Fibroblast of skin of back (primary cell): ENCODE measurements at places on chromosomes 4 and X.
A peak's percentile ranks its signal among the peaks of the same experiment; 100 is the strongest.

DNA sequence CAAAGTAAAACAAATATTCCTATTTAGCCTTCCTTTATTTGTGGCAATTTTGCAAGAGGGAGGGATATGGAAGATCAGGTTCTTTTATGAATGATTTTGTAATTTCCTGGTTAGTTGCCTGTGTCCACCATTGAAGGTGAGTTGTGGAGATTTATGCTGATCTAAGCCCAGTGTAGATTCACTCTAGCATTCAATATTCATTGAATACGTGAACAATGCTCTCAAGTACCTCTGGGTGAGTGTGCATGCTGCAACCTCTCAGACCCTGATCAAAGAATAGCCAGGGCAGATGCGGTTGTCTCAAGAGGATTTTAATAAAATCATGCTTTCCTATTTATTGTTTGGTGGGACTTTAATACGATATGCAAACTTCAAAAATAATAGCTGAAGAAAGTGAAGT lies 628.4 kb downstream of the SPRY1 start:
- DNase-seq: no peak

GRCh38 chr4:154414796-154415195 lies 76.8 kb downstream of the DCHS2 start:
- no peak for DNase-seq

DNA sequence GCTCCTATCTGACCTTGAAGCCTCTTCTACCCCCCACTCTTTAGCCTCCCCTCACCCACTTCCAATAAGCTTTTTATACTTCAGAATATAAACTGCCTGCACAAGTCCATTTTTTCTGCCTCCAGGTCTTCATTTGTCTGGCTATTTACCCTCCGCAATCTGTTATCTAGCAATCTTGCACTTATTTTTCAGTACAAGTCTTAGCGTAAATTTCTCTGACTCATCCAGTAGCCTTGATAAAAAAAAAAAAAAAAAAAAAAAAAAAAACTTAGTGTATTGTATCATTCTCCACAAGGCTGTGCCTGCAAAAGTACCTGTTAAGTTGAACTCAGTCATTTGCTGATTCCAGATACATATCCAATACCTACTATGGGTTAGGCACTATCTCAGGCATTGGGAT lies 219.5 kb upstream of the DKK2 start:
- peak; percentile 13 for DNase-seq

GRCh38 chr4:167544391-167544790 lies 310.1 kb upstream of the SPOCK3 start:
- peak; percentile 11 for DNase-seq

GRCh38 chr4:4856071-4857000 lies 3.1 kb upstream of the MSX1 start:
- DNase-seq: no peak

DNA sequence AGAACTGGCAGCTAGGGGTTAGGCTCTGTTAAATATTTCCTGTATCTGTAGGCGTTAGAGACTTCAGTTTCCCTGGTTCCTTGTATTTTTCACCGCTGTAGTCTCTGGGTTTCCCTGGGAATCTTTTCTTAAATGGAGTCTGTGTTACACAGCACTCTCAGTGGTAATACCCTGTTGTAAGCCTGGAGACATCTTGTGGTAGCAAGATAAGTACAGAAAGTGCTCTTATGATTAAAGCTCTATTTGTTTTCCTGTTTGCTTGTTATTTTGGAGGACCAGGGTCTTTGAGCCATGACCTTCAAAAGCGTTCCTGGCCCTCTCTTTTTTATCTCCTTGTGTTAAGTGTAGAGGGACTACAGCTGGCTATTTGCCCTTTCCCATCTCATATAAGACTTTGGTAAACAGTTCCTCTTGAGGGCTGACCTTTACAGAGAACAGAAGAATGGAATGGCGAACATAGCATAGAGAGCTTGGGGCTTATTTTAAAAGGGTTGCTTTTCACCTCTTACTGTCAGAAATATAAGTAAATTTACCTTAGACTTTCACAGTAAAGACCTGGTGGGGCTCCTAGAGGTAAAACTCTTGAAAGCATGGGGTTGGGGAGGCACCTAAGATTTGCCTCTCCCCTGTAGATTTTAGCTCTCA lies 782.5 kb downstream of the FAT4 start:
- no peak for DNase-seq

DNA sequence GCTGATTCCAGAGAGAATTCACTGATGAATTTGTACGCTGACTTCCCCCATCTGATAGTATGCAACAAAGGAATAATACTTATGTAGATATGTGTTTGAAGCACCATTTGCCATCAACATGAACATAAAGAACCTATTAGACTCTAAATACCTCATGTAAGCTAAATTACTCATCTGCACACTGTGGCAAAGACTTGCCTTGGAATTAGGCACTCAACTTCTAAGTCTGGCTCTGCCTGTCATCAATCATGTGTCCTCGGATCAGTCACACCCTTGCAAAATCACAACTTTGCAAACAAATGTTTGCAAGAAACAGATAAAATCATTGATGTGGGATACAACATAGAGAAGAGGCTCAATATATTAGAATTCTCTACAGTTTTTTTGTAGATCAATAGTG lies 169.9 kb upstream of the LDB2 start:
- DNase-seq: peak; percentile 23

- no peak for DNase-seq
These were observed 7.2 kb downstream of the ZNF185 start for GRCh38 chrX:152905081-152905420.

GRCh38 chr4:161850631-161851030 lies 313.2 kb downstream of the FSTL5 start:
- no peak for DNase-seq

- no peak for DNase-seq
These were observed 56.6 kb upstream of the LHFPL1 start for GRCh38 chrX:112736310-112736709.

DNA sequence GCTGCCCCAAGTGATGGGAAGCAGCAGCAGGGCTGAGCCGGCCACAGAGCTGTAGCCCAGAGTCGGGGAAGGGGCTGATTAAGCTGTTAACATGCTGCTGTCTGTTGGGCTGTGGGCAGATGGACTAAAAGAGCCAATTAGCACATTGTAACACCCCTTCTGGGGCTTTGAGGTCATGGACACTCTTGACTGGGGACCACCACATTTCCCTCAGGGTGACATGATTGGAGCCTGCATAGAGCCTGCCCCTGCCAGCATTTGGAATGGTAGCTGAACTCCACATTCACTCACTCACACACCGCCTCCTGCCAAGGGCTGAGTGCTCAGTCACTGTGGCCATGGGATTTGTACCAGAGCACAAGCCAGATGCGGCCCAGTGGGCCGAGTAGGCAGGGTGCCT lies 646.9 kb downstream of the FAT4 start:
- no peak for DNase-seq

DNA sequence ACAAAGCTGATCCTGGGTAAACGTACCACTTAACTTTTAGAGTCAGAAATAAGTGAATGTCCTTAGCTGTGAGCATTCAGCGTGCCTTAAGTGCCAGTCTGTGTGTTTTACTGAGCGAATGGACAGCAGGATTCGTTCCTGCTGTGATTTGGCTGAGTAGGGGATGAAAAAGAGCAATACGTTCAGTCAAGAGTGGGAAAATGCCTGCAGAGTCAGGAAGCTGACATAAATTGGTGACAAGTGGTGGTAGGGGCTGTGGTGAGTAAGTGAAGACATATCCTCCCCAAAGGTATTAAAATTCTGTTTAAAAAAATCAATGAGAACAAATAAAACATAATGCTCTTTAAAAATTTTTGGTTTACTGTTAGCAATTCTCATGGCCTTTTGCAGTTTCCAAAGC lies 56.6 kb upstream of the TNIP3 start:
- DNase-seq: no peak

DNA sequence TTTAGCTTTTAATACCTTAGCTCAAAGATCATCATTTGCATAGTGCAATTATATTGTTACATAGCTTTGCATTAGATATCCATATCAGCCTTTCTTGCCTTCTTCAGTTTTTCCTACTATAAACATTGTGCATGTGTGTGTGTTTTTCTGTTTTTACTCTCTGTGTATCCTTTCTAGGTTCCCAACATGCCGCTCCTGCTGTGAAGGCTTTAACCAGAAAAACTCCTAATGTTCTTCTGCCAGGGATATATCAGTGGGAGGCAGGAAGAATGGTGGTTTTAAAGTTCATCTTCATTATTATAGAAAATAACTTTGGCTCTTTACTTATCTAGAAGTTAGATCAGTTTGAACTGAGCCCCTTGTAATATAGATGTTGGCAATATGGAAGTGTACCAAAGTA lies 61.2 kb downstream of the CPE start:
- no peak for DNase-seq

GRCh38 chrX:111634823-111635729 lies 45.9 kb upstream of the ALG13 start:
- DNase-seq: no peak

- DNase-seq: peak; percentile 66
These were observed 803.8 kb upstream of the AMOT start for GRCh38 chrX:113644426-113644825.

- DNase-seq: no peak
These were observed 1.8 kb downstream of the TBC1D1 start for GRCh38 chr4:37892641-37893040.

DNA sequence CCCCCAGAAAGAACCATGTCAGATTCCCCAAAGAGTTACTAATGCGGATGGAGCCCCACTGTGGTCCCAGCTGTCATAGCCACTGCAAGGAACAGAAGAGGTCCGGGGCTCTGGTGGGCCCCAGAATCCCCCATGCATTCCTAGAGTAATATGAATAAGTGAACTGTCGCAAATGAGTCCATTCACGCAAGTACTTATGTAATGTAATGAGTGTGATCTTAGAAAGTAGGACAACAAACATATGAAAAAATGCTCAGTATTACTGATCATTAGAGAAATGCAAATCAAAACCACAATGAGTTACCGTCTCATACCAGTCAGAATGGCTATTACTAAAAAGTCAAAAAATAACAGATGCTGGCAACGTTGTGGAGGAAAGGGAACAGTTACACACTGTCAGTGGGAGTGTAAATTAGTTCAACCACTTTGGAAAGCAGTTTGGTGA lies 141.5 kb upstream of the RBPJ start:
- DNase-seq: no peak

- no peak for DNase-seq
These were observed 105.1 kb upstream of the ADGRL3 start for GRCh38 chr4:61094854-61095598.

DNA sequence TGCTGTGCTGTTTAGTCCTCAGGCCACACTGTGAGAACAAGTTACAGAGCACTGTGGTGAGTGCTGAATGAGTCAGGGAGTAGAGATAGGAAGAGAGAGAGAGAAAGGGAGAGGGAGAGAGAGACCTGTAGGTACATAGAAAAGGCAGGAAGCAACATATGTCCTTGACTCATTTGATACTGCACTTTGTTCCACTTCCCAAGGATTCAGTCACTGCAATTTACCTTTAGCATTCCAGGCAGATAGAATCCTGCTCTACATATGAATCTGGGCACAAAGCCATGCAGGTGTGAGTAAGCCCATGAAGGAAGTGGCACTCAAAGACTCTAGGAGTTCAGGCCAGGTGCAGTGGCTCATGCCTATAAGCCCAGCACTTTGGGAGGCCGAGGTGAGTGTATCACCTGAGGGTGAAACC lies 1.0 kb upstream of the DAPP1 start:
- no peak for DNase-seq

- no peak for DNase-seq
These were observed 16.1 kb upstream of the TASL start for GRCh38 chrX:30593440-30594200.

GRCh38 chrX:9019151-9019550 lies 14.8 kb downstream of the FAM9B start:
- DNase-seq: peak; percentile 13

GRCh38 chr4:20284990-20285389 lies 33.3 kb downstream of the SLIT2 start:
- peak; percentile 79 for DNase-seq

- peak; percentile 8 for DNase-seq
These were observed 929.1 kb downstream of the RAB28 start for GRCh38 chr4:12555011-12555410.

- no peak for DNase-seq
These were observed 6.0 kb upstream of the HPGDS start for GRCh38 chr4:94348666-94349065.

- DNase-seq: no peak
These were observed 213.5 kb upstream of the CLNK start for GRCh38 chr4:10898072-10898471.

- no peak for DNase-seq
These were observed 9.4 kb downstream of the TMEM187 start for GRCh38 chrX:153981771-153982533.

GRCh38 chr4:185534866-185535611 lies at the start of gene PDLIM3:
Gene PDLIM3 (minus strand): TSS chr4:185535507. CDS start chr4:185535434, 73 bp downstream.
- peak; percentile 51 for DNase-seq

GRCh38 chr4:20084488-20084887 lies 167.2 kb upstream of the SLIT2 start:
- DNase-seq: no peak

GRCh38 chr4:98150092-98150761 lies 7.0 kb upstream of the STPG2 start:
- DNase-seq: peak; percentile 8
